AML-193 (cell line): ENCODE measurements at places on chromosomes 5 and 9.

- DNase-seq, result no peak
Measured at GRCh38 chr5:96615223-96615622, 47.0 kb upstream of the CAST start.

- DNase-seq, result no peak
Measured at GRCh38 chr5:157463621-157464518, 3.9 kb downstream of the NIPAL4 start.

GRCh38 chr5:116564312-116564711 is 10.3 kb downstream of the SEMA6A start:
- DNase-seq, result no peak

DNA sequence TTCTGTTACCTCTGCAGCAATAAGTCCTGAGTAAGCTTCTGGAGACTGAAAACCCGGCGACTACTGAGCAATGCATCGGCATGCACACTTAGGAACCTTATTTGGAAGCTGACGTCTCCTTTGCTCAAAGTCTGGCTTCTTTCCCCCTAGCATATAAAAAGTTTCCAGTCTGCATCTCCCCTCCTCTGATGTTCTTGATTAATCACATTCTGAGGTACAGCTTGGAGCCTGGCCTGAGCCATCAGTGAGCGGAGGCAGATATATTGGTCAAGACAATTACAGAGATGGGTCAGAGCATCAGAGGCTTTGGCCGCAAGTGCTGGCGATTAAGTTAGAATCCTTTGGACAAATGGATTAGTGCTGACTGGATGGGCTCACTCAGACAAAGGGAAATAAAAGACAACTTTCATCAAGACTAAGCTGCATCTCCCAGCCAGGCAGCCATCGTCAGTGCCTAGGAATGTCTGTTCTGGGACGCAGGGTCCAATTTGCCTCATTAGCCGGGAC is 140.7 kb downstream of the MTX3 start:
- DNase-seq, result no peak

DNA sequence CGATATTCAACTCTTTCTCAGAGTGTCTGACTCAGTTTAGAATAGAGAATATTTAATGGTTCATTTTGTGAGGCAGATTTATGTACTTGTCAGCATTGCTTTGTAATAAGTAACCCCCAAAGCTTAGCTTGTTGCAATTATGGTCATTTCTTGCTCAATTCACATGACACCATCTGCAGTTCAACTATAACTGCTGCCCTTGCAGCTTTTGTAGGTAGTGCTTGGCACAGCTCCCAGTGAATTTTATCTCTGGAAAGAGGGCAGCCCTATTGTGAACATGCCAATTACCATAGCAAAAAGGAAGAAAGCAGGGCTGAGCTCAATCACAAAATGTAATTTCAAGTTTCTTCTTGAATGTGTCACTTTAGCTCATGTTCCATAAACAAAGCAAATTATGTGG is 1587.7 kb upstream of the ACO1 start:
- DNase-seq, result no peak

GRCh38 chr9:107276966-107277710 is 5.9 kb upstream of the RAD23B start:
- no peak for DNase-seq

- no peak for DNase-seq
Measured at GRCh38 chr9:113210815-113211214, 10.3 kb downstream of the FKBP15 start.

- DNase-seq, result no peak
Measured at GRCh38 chr9:90300611-90301276, 341.9 kb downstream of the DIRAS2 start.
